Activated CD8-positive, alpha-beta memory T cell treated with anti-CD3 and anti-CD28 coated beads, Interleukin-2, amount 10 ng/mL, durations not matched to agents 7 days and 5 days (primary cell): ENCODE measurements at places on chromosomes 7 and 10. TPM values are rescaled to one million over a fixed set of nuclear protein-coding genes. Genes with fewer than 3 reads are reported as not detected.

The SPDYE18 gene
- 0.70 TPM for total RNA-seq

DNA sequence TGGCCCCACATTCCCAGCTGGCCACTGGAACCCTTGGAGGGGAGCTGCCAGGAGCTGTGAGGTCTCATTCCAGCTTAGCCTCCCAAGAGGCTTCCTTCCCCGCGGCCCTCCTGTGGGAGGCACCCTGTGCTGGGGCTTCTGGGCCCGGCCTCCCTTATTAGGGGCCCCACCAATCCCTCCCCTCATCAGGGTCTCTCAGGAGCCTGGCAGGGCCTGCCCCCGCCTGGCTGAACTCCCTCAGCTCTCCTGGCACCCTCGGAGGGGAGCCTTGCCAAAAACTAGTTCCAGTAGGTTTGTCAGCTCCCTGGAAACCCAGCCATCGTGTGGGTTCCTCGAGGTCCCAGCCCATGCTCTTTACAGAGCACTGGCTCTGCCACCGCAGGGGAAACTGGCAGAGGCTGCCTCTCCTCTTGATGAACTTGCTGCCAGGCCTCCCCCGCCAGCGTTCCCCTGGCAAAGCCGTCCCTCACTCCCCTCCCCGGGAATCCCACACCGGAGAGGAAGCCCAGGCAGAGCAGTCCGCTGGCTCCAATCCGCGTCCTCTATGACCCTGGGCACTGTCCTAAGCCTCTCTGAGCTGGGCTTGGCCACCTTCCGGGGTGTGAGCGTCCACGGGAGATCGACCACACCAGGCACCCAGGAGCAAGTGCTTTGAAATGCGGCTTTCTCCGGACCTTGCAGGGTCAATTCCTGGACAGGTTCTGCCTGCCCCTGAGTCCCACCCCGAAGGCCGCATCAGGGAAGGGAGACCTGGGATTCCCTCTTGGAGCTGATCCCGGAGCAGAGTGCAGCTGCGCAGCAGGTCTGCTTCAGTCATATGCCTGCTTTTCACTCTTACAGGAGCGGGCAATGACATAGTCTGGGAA lies 139.8 kb downstream of the ARHGAP22 start:
- H3K4me3 ChIP-seq: no peak overlapping the region
- H3K27me3 ChIP-seq: no peaks in the 10 kb centered on the region
- H3K27ac ChIP-seq: no peak overlapping the region
- H3K4me1 ChIP-seq: peaks cover 9% of the 10 kb centered on the region

DNA sequence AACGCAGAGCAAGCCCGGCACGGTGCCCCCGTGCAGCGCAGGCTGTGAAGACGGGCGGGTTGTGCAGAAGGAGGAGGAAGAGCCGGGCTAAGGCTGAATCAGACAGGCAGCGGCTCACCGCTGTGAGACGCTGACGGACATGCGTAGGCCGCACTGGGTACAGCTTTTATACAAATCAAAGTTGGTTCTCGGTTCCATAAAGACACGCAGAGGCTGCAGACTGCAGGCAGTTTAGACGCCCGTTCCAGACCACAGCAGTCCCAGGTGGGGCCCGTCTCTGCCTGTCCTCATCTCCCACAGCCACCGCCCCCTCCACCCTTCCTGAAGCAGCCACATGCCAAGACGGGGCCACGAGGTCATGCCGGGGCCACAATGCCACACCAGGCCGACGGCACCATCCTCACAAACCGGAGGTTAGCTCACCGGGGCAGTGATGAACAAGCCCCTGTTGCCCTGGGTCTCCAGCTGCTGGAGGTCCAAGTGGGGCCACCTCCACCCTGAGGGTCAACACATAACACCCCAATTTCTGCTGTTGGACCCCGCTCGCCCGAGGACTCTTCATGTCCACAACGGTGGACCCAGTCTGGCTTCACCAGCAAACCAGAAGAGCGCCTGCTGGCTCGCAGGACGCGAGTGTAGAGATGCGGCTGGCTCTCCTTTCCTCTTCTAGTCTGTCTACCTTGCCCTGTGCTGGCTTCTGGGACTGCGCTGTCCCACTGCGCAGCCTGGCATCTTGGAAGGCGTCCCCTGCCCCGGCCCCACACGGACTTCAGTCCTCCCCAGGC lies 227.2 kb downstream of the ELFN1 start:
- H3K4me1 ChIP-seq: no peaks in the 10 kb centered on the region
- no peaks in the 10 kb centered on the region for H3K36me3 ChIP-seq
- no peak overlapping the region for H3K4me3 ChIP-seq
- H3K27ac ChIP-seq: no peak overlapping the region

- peaks cover 35% of the 10 kb centered on the region for H3K27me3 ChIP-seq
- H3K4me1 ChIP-seq: no peaks in the 10 kb centered on the region
- H3K36me3 ChIP-seq: no peaks in the 10 kb centered on the region
- DNase-seq: no peak
- no peak overlapping the region for H3K4me3 ChIP-seq
Observed at GRCh38 chr7:94080551-94080950, 76.4 kb upstream of the BET1 start.
